Stimulated activated CD4-positive, alpha-beta T cell treated with anti-CD3 and anti-CD28 coated beads, Interleukin-15, amount 100 ng/mL, for 48 hours (primary cell): ENCODE measurements at places on chromosomes 4 and X.

DNA sequence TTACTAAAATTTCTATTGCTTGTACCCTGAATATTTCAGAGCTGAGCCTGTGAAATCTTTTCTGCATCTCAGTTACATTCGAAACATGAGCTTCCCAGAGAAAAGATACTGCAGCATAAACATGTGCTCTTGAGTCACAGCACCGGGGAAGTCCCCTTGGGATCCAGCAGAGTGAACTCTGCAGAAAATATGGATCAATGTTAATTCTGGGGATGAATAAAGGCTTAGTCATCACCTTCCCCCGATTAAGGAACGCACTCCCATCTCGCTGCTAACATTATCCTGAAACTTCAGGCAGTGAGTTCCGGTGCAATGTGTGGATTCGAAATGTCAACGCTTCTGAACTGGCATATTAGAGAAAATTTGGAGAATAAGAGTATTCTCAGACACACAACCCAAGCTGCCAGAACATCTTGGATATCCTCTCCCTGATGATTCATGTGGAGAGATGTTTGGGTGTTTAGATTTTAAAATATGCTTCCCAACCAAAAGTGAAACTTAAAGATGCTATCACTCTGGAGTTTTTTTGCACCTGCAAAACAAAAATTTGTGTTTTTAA lies 90.8 kb downstream of the IRF2 start:
- no peak for DNase-seq

DNA sequence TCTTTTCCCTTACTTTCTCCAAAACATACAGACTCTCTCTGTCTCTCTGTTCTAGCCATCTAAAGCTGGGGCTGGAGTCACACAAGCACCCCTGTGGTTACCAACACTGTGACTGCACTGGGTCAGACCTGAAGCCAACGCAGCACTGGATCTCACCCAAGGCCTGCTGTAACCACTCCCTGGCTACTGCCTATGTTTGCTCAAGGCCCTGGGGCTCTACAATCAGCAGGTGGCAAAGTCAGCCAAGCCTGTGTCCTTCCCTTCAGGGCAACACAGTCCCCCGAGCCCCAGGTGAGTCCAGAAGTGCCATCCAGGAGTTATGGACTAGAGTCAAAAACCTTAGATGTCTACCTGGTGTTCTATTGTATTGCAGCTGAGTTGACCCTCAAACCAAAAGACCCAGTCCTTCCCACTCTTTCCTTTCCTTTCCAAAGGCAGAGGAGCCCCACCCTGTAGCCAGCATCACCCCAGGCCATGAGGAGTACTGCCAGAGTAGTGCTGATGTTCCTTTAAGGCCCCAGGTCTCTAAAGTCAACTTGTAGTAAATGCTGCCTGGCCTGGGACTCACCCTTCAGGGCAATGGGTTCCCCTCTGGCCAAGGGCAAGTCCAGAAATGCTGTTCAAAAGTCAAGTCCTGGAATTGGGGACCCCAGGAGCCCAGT lies 58.8 kb upstream of the RAP2C start:
- no peak for DNase-seq

DNA sequence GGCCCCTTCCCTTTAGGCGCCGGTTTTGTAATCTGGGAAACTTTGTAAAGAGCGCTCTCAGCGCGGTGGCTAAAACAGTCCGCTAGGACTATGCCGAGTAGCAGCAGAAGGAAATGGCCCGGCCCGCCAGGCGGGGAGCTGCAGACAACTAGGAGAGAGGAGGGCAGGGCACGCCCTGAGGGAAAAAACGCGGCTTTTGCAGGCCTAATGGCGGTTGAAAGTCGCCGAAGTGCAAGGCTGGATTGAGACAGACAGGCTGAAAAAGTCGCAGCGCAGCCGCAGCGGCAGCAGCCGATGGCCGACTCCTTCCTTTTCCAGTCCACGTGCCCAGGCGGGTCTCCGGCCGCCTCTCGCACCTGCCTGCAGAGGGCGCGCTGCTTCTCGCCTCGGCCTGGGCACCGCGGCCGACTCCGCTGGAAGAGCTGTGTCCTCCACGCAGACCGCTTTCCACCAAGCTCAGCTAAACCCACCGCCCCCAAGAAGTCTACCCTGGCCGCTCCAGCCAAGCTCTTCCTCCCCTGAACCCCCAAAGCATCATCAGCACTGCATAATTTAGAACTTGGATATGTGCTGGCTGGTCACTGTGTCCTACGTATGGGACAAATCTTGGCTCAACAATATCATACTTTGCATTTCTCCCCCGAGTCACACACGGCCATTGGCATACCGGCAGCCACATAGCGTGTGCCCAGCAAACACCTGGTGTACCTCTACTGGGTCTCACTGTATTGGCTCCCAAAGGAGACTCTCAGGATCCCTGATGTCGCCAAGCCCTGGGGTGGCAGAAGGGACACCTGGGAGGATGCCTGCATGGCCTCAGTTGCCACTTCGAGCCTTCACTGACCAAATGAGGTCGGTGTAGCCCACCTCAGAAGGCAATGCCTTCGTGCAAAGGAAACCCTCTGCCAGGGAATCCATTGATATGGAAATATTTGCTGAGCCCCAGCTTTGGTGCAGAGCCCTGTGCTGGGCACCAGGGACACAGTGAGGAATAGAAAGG lies 14.5 kb downstream of the SLC25A5 start:
- peak; percentile 48 for DNase-seq

GRCh38 chr4:102869569-102870197 lies 891 bp downstream of the CISD2 start:
- DNase-seq, result peak; percentile 41

DNA sequence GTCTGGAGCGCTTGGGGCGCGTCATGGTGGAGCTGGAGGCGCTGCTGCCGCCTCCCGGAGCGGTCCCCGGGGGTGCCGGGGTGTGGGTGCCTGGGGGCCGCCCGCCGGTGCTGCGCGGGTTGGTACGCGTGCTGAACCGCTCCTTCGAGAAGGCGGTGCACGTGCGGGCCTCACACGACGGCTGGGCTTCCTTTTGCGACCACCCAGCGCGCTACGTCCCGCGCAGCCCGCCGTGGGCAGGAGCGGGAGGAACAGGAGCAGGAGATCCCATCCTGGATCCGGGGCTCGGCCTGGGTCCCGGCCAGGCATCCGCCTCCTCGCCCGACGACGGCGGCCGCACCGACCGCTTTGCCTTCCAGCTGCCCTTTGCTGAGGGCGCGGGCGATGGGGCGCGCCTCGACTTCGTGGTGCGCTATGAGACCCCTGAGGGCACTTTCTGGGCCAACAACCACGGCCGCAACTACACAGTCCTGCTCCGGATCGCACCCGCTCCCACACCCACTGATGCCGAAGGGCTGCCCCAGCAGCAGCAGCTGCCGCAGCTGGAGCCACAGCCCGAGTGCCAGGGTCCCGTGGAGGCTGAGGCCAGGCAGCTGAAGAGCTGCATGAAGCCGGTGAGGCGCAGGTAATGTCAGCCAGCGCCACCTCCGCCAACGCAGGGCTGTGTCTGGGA lies 792 bp downstream of the PPP1R3F start:
- no peak for DNase-seq

DNA sequence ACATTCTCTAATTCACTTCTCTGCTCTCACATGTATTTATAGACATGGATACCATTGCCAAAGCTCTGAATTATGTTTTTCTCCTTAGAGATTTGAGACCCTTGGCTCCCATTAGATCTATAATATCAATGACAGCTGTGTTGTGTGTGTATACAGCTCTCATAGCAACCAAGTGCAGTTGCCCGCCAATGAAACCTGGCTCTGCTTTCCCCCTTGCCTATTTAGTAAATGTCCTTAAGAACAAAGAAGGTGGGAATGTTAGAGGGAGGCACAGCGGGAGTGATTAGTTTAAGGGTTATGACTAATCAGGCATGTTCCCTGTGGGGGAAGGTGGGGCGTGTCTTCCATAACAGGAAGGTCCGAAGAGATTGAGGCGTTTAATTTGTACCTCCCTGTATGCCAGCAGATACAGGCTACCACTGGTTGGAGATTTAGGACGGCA lies 100.5 kb upstream of the TBC1D9 start:
- DNase-seq, result no peak
